ENCODE measurements at places on chromosomes 3 and 15. TPM values are rescaled to one million over a fixed set of nuclear protein-coding genes. Genes with fewer than 3 reads are reported as not detected.

Gene UBAP1L
- total RNA-seq: 10.9 TPM

Gene KLHL40
- not detected for total RNA-seq

Gene ZNF502
- 6.5 TPM for total RNA-seq

Gene NCK1
- total RNA-seq: 45.6 TPM

Gene SLC4A7
- 11.0 TPM for total RNA-seq

Gene CD96
- 0.32 TPM for total RNA-seq

DNA sequence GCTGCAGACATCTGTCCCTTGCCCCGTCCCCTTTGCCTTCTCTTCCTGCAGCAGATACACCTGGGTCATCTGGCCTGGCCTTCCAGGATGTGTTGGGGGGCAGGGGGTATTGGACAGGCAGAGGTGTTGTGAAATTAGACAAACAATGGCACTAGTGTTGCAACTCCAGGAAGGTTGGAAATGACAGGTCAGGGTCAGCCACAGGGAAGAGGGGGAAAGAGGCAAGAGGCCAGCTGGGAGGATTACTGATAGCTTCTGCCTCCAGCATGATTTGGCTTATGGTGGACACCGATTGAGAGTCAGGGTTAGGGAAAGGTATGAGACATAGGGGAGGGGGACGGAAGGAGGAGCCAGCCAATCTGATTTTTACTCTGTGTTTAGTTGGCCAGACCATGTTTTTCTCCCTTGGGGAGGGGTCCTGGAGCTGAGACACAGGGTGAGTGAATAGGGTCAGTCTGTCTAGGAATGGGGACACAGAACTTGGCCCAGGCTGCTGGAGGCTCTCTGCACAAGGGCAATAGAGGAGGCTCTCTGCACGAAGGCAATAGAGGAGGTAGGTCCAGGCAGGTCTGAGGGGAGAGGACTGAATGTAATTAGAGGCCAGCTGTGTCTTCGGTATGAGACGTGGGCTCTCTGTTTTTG is 3.4 kb upstream of the ATP2B2 start:
- H3K4me3 ChIP-seq: no peak overlapping the region
- H3K27me3 ChIP-seq: peaks cover 9% of the 10 kb centered on the region
- no peaks in the 10 kb centered on the region for H3K4me1 ChIP-seq

DNA sequence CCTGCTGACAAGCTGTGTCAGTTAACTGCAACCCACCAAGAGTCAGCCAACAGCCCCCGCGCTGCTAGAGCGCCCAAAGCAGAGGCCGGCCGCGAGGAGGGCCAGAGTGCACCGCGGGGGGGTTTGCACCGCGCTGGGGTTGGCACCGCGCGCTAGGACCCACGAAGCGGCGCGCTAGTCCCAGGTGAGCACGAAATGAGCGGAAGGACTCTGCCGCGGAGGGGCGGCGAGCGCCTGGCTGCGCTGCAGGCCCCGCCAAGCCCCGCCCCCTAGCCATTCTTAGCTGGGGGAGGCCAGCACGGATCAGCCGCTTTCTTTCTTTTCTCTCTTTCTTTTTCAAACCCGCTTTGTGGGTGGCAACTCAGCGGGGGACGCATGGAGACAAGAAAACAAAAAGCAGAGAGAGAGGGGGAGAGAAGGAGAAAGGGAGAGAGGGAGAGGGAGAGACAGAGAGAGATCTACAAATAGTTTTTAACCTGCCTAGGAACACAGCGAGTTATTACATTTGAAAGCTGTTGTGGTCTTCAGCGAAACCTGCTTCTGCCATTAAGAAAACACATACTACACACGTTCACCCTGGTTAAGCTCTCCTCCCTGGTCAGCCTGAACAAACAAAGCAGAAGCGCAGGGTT is 6.9 kb upstream of the FOXB1 start:
- H3K4me1 ChIP-seq: no peaks in the 10 kb centered on the region
- peaks cover 22% of the 10 kb centered on the region for H3K27me3 ChIP-seq
- peak overlapping the region; percentile 14 for H3K4me3 ChIP-seq
- no peak for DNase-seq
- H3K36me3 ChIP-seq: no peaks in the 10 kb centered on the region
- H3K27ac ChIP-seq: no peak overlapping the region

GRCh38 chr15:62803856-62804400 is 238.6 kb upstream of the TPM1 start:
- no peak overlapping the region for H3K4me3 ChIP-seq
- H3K27ac ChIP-seq: no peak overlapping the region
- no peaks in the 10 kb centered on the region for H3K27me3 ChIP-seq
- peaks cover 40% of the 10 kb centered on the region for H3K36me3 ChIP-seq
- no peak for DNase-seq

DNA sequence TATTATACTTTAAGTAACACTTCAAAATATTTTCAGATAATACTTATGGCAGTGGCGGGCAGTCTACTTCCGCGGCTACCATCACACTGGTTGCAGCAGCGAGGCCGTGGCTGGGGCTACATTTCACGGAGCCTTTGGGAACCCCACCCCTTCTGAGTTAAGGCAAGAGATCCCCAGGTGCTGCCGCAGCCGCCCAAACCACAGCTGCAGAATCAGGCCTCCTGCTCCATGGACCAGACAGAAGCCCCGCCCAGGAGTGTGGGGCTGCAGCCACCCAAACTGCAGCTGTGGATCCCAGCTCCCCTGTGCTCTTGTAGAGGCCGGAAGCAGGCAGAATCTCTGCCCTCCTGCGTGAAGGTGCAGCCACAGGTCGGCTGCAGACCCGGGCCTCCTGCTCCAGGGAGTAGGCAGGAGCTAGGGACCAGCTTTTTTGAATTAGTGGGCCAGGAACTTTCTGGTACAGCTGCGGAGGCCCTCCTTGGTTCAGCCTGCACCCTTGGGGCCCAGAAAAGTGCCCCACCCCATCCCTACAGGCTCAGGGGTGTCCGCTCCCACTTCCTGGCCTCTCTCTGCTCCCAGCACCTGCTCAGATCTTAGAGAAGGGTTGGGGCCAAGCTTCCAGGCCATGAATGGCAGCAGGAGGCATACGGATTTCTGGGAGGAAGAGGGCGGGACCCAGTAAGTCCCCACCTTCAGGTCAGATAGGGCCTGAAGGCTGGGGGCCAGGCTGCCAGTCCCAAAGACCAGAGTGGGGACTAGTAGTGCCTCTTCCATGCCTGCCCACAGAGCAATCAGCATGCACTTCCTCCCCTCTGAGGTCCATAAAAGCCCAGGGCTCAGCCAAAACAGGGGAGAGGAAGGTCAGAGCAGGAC is 1188.8 kb upstream of the CADM2 start:
- no peaks in the 10 kb centered on the region for H3K27me3 ChIP-seq
- H3K4me3 ChIP-seq: no peak overlapping the region
- H3K36me3 ChIP-seq: no peaks in the 10 kb centered on the region

- H3K27me3 ChIP-seq: no peaks in the 10 kb centered on the region
- peaks cover 6% of the 10 kb centered on the region for H3K4me1 ChIP-seq
- H3K4me3 ChIP-seq: no peak overlapping the region
- DNase-seq: no peak
- H3K36me3 ChIP-seq: no peaks in the 10 kb centered on the region
- no peak overlapping the region for H3K27ac ChIP-seq
Observed at GRCh38 chr3:49790626-49791411, 4.5 kb upstream of the IP6K1 start.

- H3K4me3 ChIP-seq: no peak overlapping the region
- peaks cover 14% of the 10 kb centered on the region for H3K36me3 ChIP-seq
- H3K27ac ChIP-seq: no peak overlapping the region
- H3K4me1 ChIP-seq: no peaks in the 10 kb centered on the region
Observed at GRCh38 chr3:136938334-136938733, 19.4 kb upstream of the IL20RB start.

GRCh38 chr3:81695302-81695701 is 66.1 kb downstream of the GBE1 start:
- no peak for DNase-seq
- H3K27me3 ChIP-seq: no peaks in the 10 kb centered on the region
- H3K27ac ChIP-seq: no peak overlapping the region
- peaks cover 4% of the 10 kb centered on the region for H3K36me3 ChIP-seq

- H3K4me1 ChIP-seq: no peaks in the 10 kb centered on the region
- no peak overlapping the region for H3K4me3 ChIP-seq
- no peaks in the 10 kb centered on the region for H3K36me3 ChIP-seq
- H3K27me3 ChIP-seq: no peaks in the 10 kb centered on the region
Observed at GRCh38 chr3:186471771-186472170, 72.4 kb downstream of the CRYGS start.

GRCh38 chr3:122979211-122979610 is 48.4 kb downstream of the SEMA5B start:
- H3K4me3 ChIP-seq: no peak overlapping the region
- no peaks in the 10 kb centered on the region for H3K27me3 ChIP-seq
- H3K4me1 ChIP-seq: peaks cover 19% of the 10 kb centered on the region
- no peaks in the 10 kb centered on the region for H3K36me3 ChIP-seq
- H3K27ac ChIP-seq: peak overlapping the region; percentile 90

- peak overlapping the region; percentile 86 for H3K27ac ChIP-seq
- no peaks in the 10 kb centered on the region for H3K27me3 ChIP-seq
- peak overlapping the region; percentile 84 for H3K4me3 ChIP-seq
- no peaks in the 10 kb centered on the region for H3K4me1 ChIP-seq
- H3K36me3 ChIP-seq: no peaks in the 10 kb centered on the region
Observed at GRCh38 chr3:195259154-195259474, 11.8 kb downstream of the XXYLT1 start.

DNA sequence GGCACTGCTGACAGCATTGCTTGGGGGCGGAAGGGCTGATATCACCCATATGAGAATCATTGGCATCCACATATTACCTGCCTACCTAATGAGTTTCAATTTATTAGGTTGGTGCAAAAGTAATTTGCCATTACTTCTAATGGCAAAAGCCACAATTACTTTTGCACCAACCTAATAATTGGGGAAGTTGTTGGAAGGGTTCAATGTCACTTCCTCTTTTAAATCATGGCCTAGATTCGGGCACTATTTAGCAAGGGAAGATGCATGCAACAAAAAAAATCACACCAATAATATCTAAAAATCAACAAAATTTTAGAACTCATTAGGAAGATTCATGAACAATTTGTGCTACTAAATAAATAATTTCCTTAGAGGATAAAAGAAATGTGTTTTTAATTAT is 56.0 kb upstream of the AGTR1 start:
- no peak overlapping the region for H3K4me3 ChIP-seq
- peaks cover 6% of the 10 kb centered on the region for H3K4me1 ChIP-seq
- no peaks in the 10 kb centered on the region for H3K27me3 ChIP-seq
- DNase-seq: no peak
- peak overlapping the region; percentile 15 for H3K27ac ChIP-seq

GRCh38 chr3:59856934-59857460 is 807.2 kb upstream of the CFAP20DC start:
- H3K27me3 ChIP-seq: no peaks in the 10 kb centered on the region
- H3K36me3 ChIP-seq: no peaks in the 10 kb centered on the region
- H3K4me1 ChIP-seq: no peaks in the 10 kb centered on the region
- H3K27ac ChIP-seq: no peak overlapping the region
- no peak overlapping the region for H3K4me3 ChIP-seq

DNA sequence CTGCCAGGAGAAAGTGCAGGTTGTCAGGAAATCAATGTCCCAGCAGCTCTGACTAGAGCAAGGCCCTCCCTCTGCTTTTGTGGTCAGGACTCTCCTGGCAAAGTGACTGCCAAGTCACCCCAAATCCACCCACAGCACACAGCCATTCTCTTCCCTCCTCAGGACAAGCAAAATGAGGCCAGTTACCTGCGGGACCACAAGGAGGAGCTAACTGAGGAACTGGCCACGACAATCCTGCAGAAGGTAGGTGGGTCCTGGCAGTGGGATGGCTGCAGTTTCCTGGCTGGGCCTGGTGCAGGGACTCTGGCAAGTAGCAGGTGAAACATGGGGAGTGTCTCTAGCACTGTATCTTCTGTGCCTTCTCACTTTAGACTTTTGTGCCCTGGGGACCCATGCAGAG is 142.5 kb upstream of the EIF1B start:
- H3K4me3 ChIP-seq: no peak overlapping the region
- no peaks in the 10 kb centered on the region for H3K4me1 ChIP-seq
- H3K36me3 ChIP-seq: no peaks in the 10 kb centered on the region
- no peak for DNase-seq
- H3K27me3 ChIP-seq: no peaks in the 10 kb centered on the region

DNA sequence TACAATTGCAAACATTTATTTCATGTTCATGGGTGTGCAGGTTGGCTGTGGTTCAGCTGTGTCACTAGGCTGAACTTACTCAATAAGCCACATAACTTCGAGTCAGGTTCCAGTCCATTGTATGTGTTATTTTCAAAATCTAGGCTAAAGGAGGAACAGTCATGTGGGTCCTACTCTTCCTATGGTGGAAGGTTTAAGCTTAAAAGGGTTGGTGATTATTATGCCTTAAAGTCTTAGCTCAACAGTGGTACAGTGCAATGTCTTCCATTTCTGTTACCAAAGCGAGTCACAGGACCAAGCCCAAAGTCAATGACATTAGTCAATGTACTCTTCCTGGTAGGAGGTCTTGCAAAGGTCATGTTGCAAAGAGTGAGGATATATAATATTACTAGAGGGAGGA is 78.2 kb downstream of the ATG7 start:
- no peaks in the 10 kb centered on the region for H3K4me1 ChIP-seq
- H3K36me3 ChIP-seq: peaks cover 15% of the 10 kb centered on the region
- H3K4me3 ChIP-seq: no peak overlapping the region
- no peaks in the 10 kb centered on the region for H3K27me3 ChIP-seq
- no peak overlapping the region for H3K27ac ChIP-seq
- DNase-seq: no peak

DNA sequence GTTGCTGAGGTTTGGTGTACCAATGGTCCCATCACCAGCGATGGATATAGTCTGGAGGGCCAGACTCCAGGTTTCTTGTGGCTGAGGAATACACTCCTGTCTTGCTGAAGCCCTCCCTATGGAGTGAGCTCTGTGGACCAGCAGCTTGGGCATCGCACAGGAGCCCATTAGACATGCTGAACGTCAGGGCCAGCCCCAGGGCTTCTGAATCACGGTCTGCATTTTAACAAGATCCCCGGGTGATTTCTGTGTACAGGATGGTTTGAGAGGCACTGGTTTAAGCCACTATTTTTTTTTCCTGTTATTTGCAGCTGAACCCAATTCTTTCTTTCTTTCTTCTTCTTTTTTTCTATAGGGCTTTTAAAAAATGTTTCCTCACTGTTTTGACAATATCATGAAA is 69.5 kb upstream of the XCR1 start:
- no peaks in the 10 kb centered on the region for H3K27me3 ChIP-seq
- no peaks in the 10 kb centered on the region for H3K36me3 ChIP-seq
- H3K4me3 ChIP-seq: no peak overlapping the region
- no peak for DNase-seq
- H3K27ac ChIP-seq: no peak overlapping the region
- H3K4me1 ChIP-seq: no peaks in the 10 kb centered on the region

DNA sequence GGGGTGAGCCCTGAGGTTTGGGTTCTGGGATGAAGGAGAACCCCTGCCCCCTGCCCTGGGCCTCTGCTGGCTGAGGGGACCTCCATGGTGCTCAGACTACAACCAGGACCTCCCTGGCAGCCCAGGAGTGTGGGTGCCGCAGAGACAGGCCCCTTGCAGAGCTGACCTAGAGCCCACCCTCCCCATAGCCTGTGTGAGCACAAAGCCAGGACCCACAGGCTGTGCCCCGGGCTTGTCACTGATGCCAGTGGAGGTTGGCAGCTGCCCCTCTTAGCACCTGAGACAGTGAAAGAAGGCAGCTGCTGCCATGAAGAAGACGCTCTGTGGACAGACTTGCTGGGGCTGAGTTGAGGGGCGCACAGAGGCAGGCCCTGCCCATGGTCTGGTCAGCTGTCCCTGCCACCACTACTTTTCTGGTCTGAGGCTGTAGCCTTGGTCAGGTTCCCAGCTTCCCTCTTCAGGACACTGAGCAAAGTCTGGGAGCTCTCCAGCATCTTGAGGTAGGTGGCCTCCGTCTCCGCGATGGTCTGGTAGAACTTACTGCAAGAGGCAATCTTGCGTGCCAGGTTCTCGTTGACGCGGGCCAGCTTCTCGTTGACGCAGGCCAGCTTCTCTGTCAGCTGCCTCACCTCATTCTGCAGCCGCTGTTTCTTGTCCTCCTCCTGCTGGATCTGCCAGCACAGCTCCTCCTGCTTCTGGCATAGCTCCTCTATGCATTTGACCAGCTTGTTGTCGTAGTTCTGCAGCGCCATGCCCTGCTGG is 23.0 kb downstream of the USP4 start:
- H3K4me3 ChIP-seq: no peak overlapping the region
- no peaks in the 10 kb centered on the region for H3K4me1 ChIP-seq
- DNase-seq: no peak
- no peak overlapping the region for H3K27ac ChIP-seq
